Muscle of arm (tissue), 14 donors: ENCODE measurements at places on chromosomes 7 and 10. TPM values are rescaled to one million over a fixed set of nuclear protein-coding genes. Genes with fewer than 3 reads are reported as not detected.

Gene MACC1
- 0.11 TPM for polyA plus RNA-seq

Gene NEURL1
- polyA plus RNA-seq: 25.4 TPM

Gene UCN3
- polyA plus RNA-seq: not detected

Gene IDI2
- polyA plus RNA-seq: not detected

Gene UBE2D1
- polyA plus RNA-seq: 19.9 TPM
